ENCODE measurements at places on chromosomes 2 and 18.

GRCh38 chr2:122515731-122516290 is 760.4 kb downstream of the TSN start:
- DNase-seq, result no peak

DNA sequence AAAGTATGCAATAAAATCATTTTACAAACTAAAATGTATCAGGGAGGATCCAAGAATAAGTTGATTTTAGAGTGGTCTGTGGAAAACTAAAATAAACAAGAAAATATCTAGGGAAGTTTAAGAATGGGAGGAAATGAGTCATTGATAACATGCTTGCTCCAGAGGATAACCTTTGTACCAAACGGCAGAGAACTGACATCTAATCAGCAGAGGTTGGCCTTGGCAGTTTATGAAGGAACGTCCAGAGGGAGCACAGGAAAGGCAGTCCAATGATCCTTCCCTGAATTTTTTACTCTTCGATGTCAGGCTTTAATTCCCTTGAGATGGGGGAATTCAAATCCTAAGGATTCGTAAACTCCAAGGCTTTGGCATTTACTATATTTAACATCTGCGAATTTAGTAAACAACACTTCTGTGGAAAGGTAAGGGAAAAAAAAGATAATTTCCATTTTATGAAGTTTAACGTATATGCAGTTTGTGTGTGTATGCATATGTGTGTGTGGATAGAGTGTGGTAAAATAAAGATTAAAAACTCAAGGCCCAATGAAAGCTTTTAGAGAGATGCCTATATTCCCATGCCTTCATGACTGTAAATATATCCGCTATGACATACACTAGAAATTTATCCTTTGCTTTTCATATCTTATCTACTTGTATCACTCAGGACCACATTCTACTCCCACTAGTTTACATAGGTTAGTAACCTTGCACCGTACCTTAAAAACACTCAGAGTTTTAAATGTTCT is 8.7 kb upstream of the INPP1 start:
- DNase-seq, result no peak

- peak; percentile 34 for DNase-seq
Observed at GRCh38 chr2:74778381-74779264, 55.3 kb upstream of the HK2 start.

DNA sequence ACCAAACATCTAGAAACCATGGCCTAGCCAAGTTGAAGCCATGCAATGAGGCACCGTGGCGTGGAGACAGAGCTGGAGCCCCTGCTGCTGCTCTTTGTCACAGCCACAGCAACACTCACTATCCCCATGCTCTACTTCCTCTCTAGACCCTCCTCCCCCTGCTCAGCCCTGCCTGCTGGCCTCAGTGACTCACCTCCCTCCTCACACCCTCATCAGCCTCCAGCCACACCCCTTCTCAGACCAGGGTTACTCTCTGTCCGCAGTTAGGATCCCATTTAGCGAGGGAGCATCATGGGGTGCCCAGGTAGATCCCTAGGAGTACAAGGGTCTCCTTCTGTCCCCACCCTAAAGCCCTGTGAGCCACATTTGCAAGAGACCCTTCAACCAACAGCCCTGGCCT is 25.4 kb upstream of the SOX11 start:
- DNase-seq, result peak; percentile 21

- DNase-seq, result no peak
Observed at GRCh38 chr2:217897816-217898806, 104.7 kb downstream of the TNS1 start.

DNA sequence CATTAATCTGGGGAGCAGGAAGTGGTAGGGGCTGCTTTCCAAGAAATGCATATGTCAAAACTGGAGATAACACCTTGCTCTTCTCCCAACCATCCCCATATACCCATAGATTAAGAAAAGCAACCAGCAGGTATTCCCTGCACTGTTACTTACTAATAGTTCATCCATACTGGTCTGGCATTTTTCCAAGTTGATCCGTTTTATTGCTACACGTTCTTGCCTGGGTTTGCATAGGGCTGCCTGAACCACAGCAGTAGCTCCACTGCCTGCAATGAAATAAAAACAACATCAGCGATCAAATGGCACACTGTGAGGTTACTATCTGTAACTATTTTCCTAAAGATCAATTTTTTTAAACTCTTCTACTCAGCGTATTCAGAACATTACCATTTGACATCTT is 65.6 kb downstream of the STK39 start:
- no peak for DNase-seq
